ENCODE measurements at places on chromosomes 3 and 15.
A peak's percentile ranks its signal among the peaks of the same experiment; 100 is the strongest.

GRCh38 chr3:33881156-33882064, 83.0 kb downstream of the PDCD6IP start:
- no peak for DNase-seq

GRCh38 chr3:177402533-177402932, 205.3 kb upstream of the TBL1XR1 start:
- DNase-seq, result no peak

GRCh38 chr3:145055375-145056076, 1083.9 kb downstream of the DIPK2A start:
- DNase-seq, result no peak

DNA sequence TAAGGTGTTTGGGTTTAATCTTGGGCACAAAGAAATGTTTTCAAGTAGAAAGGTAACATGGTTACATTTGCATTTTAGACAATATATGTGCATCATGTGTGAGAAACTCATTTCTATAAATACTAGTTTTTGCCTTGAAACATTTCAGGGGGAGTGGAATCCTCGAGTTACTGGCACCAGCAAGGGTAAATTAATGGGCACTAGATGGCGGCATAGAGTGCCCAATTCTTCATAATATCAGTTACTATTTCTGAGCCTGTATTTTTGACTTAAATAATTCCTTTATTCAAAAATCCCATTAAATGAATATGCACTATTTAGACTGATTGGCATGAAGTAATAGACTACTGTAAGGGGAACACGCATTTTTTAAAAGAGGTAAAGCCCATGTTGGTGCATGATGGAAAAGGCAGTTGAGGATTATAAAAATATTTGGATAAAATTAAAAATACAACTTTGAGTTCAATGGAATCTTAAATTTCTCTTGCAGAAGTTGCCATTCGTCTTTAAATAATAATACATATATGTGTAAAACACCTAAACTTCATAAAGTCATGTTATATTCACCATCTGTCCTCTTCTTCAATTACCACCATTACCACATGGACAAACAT, 106.3 kb downstream of the ZBTB20 start:
- peak; percentile 69 for DNase-seq

DNA sequence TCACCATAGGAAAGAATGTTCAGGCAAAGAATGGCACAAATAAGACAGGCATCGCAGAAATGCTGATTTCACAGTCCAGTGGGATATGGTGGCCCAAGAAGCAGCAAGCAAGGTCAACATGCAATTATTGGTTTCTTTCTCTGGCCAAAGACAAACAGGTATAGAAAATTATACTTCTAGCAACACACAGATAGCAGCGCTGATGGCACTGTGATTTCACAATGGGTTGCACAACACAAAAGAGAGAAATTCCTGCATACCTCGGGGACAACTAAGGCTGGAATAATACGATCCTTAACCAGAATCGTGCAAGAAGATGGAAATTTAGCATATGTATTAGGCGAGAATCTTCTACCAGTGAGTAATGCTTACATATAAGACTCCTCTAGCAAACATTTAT, 76.3 kb upstream of the NR2F2 start:
- no peak for DNase-seq

DNA sequence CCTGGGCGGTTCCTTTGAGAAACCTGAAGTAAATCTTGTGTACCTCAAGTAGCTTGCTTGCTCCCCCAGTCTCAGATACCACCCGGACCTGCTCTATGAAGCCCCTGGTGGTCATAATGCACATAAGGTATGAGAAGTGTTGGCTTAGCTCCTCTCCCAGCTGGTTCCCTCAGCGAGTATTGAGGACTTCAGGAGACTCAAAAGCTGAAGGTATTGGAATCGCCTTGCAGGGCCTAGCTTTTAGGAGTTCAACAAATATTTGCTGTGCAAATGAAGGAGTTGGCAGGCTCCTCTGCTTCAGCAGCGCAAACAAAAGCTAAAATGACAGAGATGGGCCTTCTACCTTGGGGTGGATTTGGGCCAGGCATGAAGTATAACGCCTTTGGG, 1.7 kb downstream of the CMTM8 start:
- DNase-seq, result peak; percentile 50

GRCh38 chr3:8505621-8506020, 4.0 kb downstream of the LMCD1 start:
- no peak for DNase-seq

DNA sequence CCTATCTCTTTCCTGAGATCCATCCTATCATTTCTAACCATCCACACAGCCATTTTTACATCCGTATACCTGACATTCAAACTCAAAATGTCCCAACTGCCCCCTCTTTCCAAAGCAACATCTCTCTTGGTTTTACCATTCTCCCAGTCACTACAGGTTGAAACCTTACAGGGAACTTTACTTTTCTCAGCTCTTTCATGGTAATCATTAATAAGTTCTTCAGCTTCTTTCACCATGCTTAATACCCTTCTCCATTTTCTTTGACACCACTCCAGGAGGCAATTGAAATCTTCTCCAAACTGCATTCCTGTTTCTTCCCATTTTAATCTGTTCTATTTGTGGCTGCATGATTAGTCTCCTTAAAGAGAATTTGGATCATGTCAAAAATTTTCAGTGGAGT, 352.5 kb downstream of the GAP43 start:
- DNase-seq, result no peak

GRCh38 chr15:89441295-89441812, 55.0 kb downstream of the RHCG start:
- no peak for DNase-seq

- DNase-seq, result peak; percentile 70
Observed at GRCh38 chr15:96333131-96334016, 2.9 kb downstream of the NR2F2 start.

DNA sequence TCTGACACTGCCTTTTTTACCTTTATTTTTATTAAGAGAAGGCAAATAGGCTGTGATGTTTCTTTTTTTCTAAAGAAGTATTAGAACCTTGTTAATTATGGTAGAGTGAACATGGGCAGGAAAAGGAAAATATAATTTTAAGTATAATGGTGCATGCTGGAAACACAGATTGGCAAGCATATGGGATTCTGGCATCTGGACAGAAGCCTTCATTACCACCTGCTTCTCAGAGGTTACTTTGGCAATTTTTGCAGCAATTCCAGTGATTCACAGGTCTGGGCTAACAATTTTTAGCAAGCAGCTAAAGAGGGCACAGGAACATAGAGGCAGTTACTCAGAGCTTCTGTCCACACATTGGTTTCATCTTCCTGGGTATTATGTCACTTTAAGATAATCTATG, 258.3 kb downstream of the DIPK2A start:
- no peak for DNase-seq

DNA sequence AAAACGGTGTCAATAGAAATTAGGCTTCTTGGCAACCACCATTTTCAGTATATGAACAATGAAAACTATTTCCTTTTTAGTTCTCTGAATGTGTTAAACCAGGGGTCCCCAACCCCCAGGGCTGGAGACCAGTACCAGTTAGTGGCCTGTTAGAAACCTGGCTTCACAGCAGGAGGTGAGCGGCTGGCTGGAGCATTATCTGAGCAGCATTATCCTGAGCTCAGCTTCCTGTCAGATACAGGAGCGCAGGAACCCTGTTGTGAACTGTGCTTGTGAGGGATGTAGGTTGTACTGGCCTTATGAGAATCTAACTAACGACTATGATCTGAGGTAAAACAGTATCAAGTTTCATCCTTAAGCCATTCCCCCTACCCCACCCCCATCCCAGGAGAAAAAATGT, 328.7 kb downstream of the ZBBX start:
- no peak for DNase-seq

DNA sequence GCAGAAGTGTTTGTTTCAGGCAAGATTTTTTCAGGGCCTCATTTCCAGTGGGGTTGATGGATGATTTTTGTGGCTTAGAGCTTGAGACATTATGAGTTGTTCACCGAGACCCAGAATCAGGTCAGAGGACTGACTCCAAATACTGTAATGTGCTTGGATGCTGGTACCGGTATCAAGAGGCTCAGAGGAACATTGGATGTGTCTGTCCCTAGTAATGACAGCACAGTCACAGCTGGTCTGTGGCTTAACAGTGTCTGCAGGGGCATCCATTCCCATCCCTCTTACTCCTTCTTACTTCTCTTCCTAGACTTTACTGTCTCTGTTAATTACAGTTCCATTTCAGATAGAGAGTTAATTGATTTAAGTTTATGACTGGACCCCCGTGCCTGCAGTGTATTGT, 107.8 kb downstream of the PTPRG start:
- DNase-seq, result no peak

DNA sequence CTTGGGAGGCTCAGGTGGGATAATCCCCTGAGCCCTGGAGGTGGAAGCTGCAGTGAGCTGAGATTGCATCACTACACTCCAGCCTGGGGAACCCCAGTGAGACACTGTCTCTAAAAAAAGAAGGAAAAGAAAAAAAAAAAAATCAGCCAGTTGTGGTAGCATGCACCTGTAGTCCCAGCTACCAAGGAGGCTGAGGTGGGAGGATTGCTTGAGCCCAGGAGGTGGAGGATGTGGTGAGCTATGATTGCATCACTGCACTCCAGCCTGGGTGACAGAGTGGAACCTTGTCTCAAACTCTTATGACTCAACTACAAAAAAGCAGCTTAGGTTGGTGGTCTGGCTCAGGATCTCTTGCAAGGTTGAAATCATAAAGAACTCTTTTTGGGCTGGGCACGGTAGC, 19.3 kb upstream of the GPX1 start:
- DNase-seq, result no peak

DNA sequence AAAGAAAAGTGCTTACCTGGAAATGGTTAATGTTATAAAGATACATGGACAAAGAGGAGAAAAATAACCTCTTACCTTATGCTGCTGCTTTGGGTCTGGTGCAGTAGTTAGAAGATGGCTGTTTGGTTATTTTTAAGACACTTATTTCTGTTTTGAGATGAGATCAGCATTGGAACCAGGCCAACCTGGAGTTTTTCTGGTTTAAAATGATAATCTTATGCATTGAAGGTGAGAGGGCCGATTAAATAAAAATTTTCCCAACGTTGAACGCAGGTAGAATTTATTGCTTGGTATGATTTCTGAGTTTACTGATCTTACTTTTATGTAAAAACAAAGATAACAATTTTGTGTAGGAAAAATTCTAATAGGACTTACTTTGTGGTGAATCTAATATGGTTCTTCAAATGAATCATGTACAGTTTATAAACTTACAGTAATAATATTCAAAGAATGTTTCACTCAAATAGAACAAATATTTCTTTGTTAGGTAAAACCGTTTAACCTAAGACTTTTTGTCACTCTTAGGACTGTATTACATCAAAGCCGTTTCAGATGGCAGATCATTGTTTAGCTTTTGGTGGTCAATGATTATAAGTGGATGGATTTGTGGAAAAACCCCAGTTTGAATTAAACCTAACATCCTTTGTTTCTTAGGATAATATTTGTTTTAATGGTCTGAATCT, 14.9 kb downstream of the UBE2E2 start:
- no peak for DNase-seq

- DNase-seq, result no peak
Observed at GRCh38 chr3:8509961-8510360, 8.3 kb downstream of the LMCD1 start.

DNA sequence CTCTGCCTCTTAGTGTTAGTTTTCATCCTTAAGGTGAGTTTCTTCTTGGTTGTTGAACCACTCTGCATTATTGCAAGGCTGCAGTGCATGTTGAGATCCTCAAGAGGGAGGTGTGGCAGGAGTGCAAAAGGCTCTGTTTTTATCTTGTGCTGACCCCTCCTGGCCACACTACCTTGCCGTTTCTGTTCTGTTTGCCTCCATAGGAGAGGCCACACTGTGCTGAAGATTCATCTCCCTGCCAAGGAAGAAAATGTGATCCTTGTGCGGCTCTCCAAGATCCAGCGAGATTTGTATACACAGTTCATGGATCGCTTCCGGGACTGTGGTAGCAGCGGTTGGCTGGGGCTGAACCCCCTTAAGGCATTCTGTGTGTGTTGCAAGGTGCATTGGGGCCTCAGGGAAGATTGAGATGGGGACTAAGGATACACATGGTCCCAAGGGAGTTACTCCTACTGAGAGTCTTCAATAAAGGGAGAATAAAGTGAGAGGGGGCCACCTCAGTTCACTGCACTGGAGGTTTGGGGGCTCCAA, 33.0 kb upstream of the TEX264 start:
- DNase-seq, result peak; percentile 71

DNA sequence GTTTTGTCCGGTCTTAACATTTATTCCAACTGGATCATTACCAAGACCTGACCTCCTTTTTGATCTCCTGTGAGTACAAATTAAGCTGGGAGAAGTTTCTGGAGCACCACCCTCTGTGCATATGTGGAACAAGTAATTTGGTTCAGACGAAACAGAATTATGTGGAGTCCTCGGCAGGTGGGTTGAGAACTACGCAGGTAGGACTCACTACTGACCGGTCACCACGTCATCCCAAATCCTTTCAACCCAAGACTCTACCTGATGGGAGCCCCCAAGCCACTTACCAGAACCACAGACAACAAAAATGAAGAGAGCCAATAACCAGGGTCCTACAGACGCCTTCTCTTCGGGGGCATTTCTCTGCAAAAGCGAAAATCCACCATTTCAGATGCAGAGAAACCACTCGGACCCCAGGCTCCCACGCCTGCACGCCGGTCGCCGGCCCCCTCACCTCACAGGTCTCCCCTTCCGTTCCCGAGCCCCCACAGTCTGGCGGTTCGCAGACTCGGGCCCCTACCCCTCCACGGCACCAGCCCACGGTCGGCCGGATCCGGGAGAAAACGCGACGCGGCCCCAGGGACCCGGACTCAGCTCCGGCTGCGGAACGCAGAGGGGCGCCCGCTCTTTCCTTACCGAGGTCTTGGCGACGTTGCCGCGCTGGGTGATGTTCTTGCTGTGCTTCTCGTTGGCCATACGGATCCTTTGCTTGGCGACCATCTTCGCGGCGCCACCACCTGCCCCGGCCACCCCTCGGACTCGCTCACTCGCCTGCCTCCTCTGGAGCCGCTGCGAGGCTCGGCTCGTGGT, 674 bp downstream of the SERP1 start:
- peak; percentile 17 for DNase-seq

DNA sequence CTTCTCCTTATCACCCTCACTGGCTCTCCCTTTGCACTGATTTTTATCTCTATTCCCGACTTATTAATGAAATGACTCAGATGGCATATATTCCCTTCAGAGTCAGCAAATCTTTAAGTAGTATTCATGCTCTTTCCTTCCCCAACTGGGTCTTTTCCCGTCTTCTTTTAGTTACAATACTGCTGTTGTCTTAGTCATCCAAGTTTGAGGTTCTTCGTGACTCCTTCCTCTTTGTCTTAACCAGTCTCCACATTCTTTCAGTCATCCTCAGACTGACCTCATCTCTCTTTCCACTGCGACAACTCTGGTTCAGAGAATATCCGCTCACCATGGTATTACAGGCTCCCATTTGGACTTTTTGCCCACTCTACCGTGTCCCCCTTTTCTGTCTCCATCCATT, 12.4 kb downstream of the WDR5B start:
- DNase-seq, result no peak

DNA sequence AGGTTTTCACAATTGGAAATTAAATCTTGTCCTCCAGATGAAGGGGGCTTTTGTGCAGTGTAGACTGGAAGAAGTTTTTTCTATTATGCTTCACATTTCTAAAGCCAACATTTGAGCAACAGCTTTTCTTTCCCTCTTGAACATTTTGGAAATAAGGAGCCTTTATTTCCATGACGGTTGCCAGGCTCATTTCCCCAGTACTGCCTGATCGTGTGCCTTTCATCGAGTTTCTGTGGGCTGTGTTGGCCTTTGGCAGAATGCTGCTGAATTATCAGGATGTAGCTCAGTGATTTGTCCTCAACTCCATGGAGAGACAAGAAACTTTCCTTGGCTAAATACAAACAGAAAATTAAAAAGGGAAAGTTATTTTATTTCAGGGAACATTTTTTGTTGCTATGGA, 314.8 kb upstream of the LRRC3B start:
- DNase-seq, result no peak

- DNase-seq, result peak; percentile 81
Observed at GRCh38 chr15:79329171-79329611, 18.3 kb downstream of the TMED3 start.
